H7 (cell line): ENCODE measurements at places on chromosomes 12 and 14. TPM values are rescaled to one million over a fixed set of nuclear protein-coding genes. Genes with fewer than 3 reads are reported as not detected.
A peak's percentile ranks its signal among the peaks of the same experiment; 100 is the strongest.

- no peak for DNase-seq
Observed at GRCh38 chr12:25014961-25015360, 66.1 kb upstream of the BCAT1 start.

The TAS2R13 gene
- 0.24 TPM in 1 of 2 replicates, not detected in the other for total RNA-seq

The ERBB3 gene
- 32.4 and 39.8 TPM in 2 replicates for total RNA-seq

The KRT78 gene
- total RNA-seq, result not detected in 2 replicates

DNA sequence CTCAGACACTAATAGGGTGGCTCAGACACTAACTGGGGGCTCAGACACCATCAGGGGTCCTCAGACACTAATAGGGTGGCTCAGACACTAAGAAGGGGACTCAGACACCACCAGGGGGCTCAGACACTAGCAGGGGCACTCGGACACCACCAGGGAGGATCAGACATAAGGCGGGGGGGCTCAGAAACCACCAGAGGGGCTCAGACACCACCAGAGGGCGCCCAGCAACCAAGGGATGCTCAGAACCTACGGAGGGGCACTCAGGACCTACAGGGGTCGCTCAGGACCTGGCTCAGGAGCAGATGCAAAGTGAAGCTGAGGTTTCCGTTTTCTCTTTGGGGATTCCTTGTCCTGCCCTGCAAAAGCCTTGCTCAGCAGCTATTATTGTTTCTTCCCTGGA is 448.5 kb downstream of the TMEM121 start:
- DNase-seq, result no peak

GRCh38 chr12:53952871-53953734 is 1.6 kb upstream of the HOXC12 start:
- peak; percentile 83 for DNase-seq

- DNase-seq, result no peak
Observed at GRCh38 chr12:108348842-108349241, 9.7 kb upstream of the CMKLR1 start.

DNA sequence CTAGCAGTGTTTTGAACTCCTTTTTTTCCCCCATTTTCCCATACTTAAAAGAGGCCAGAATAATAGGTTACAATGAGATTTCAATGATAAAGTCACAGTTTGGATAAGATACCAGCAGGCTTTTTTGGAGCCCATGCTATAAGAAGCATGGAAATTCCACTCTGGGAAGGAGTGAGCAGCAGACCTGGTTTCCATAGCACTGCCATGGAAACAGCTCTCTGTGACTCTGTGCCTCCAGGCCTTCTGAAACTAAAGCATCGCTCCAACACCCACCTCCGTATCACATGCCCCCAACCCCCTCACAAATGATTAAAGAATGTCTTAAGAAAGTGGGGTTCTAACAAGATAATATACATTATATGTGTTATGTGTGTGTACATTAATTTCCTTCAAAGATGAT is 165.0 kb downstream of the GRIN2B start:
- no peak for DNase-seq

- no peak for DNase-seq
Observed at GRCh38 chr12:62618319-62618718, 151.7 kb downstream of the MON2 start.

DNA sequence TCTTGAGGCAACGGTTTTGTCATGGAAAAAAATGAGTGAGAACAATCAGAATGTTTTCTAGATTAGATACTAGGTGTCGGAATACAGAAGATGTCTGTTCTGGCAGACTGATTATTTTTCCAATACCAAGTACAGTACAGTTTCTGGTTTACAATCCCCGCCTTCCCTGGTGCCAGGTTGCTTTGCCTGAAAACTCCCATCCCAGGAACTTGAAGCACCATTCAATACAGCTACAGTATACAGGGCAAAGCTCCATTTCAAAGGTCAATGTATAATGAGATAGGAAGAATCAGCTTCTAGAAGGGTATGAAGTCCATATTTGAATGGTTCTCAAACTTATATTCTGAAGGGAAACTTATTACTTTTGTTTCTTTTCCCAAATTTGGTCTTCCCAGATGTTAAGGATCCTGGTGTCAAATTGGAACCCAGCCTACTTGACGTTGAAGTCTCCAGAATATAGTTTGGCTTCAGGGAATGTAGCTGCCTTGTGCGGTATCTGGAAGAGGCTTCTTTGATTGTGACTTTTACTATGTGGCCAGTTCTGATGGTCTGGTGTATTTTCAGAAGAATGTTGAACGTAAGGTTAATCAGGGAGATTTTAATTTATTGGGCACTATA is 238.0 kb upstream of the ATP2B1 start:
- DNase-seq, result no peak

- no peak for DNase-seq
Observed at GRCh38 chr14:94113908-94114588, 3.5 kb downstream of the IFI27 start.

GRCh38 chr14:21220874-21221477 is 48.3 kb downstream of the HNRNPC start:
- DNase-seq, result no peak

DNA sequence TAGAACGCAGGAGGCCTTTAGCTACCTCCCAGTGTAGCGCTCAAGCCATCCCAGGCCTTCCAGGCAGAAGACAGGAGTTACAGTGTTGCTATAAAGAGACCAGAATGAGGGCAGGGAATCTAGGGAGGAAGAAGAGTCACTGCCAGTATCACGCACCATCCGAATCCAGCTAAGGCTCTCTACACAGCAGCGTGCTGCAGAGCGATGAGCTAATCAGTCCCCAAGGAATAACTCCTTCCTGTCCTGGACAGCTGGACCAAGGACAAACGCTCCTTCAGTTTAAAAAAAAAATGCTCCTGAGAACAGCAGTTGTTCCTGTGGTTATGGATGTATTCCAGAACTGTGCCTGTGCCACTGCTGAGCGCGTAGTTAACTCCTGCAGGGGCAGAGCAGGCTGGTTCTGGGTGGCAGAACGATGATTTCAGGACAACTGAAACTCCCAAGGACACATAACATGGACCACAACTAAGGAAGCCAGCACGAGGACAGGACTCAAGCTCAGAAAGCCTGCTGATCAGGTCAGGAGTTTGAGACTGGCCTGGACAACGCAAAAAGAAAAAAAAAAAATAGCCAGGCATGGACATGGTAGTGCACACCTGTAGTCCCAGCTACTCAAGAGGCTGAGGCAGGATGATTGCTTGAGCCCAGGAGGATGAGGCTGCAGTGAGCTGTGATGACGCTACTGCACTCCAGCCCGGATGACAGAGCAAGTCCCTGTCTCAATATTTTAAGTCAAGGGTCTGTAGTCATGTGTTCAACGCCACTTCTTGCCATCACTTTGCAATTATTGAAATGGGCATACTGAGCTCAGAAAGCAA is 2.6 kb downstream of the IFFO1 start:
- DNase-seq, result no peak

The WSCD2 gene
- 1.7 and 1.8 TPM in 2 replicates for total RNA-seq

GRCh38 chr14:33622496-33622895 is 328.4 kb downstream of the EGLN3 start:
- no peak for DNase-seq

GRCh38 chr12:109860977-109861376 is 19.4 kb downstream of the GLTP start:
- no peak for DNase-seq

The SERPINA3 gene
- total RNA-seq, result not detected in 2 replicates

DNA sequence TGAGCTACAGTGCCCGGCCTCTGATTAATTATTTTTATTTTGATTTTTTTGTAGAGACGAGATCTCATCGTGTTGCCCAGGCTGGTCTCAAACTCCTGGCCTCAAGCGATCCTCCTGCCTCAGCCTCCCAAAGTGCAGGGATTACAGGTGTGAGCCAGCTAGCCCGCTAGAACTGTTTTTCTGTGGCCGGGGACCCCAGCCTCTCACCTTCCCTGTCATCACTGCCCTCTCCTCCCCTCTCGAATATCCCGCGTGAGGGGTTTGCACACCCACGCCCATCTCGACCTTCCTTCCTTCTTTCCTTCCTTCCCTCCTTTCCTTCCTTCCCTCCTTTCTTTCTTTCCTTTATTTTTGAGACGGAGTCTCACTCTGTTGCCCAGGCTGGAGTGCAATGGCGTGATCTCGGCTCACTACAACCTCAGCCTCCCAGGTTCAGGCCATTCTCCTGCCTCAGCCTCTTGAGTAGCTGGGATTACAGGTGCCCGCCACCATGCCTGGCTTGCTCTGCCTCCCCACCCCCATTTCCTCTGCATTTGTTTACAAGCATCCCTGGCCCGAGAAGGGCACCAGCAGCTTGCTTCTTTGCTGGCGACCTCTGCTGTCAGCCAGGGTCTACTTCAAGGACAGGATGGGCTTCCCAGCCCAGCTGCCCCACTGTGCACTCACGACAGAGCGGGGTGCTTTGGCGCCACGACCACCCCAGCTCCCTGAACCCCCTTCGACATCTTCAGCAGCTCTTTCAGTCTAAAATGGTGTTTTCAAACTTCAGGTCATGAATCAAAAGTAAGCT is 4.3 kb upstream of the TRAF3 start:
- peak; percentile 90 for DNase-seq

DNA sequence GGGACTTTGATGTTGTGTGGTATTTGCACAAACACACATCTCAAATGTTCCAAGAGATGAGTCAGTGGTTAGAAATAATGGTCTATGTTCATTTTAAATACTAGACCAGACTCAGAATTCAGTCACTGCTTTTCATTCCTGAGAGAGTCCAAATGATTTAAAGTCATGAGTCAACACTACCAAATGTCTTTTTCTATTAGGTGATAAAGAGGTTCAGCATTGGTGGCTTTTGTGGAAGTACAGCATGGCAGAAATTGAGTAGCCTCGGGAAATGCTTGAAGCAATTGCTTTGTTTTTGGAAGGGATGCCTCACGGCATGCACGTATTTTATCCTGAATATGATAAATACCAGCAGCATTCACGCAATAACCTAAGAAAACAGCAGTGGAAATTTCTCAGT is 115.7 kb downstream of the DIO2 start:
- DNase-seq, result no peak

The PAX9 gene
- 0.04 TPM in 1 of 2 replicates, not detected in the other for total RNA-seq

The RAD9B gene
- total RNA-seq, result not detected in 2 replicates

GRCh38 chr12:11758510-11759493 is 109.3 kb downstream of the ETV6 start:
- no peak for DNase-seq

DNA sequence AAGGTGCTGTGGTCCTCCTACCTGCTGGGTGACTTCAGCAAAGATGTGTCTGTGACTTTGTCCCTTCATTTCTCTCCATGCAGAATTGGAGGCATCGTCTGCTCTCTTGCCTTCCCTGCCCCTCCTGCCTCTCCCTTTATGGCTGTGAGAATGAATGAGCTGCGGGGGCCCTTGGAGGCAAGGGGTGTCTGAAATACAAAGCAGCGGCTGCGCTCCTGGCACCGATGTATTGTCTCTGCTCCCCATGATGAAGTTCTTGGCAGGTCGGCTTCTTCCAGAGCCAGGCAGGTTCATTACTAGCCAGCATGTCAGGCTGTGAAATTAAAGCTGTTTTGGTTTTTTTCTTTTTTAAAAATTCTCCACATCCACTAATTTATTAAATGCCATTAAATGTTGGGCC is 194.5 kb downstream of the TSPAN9 start:
- peak; percentile 84 for DNase-seq
